ENCODE measurements at places on chromosomes 2 and 18. TPM values are rescaled to one million over a fixed set of nuclear protein-coding genes. Genes with fewer than 3 reads are reported as not detected.
A peak's percentile ranks its signal among the peaks of the same experiment; 100 is the strongest.

GRCh38 chr2:237156031-237156856 is 70.6 kb downstream of the COPS8 start:
- no peak for DNase-seq

DNA sequence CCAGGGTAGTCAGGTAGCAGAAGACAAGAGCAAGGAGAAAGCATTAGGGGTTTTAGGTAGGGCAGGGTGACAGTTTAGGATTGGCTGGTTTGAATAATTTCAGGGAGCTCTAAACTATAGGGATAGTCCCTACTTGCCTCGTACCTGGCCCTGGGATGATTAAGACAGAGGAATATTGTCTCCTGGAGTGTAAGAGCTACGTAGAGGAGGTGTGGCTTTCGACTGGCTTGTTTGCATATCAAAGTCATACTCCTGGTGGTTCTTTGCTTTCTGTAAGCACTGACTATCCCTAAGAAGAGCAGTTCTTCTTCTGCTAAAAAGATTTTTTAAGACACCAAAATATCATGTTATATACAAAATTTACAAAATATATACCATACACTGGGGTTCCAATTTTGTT is 1867.4 kb downstream of the SUCLG1 start:
- DNase-seq = no peak

- DNase-seq = no peak
These were observed 196.5 kb downstream of the TFCP2L1 start for GRCh38 chr2:121088251-121089165.

DNA sequence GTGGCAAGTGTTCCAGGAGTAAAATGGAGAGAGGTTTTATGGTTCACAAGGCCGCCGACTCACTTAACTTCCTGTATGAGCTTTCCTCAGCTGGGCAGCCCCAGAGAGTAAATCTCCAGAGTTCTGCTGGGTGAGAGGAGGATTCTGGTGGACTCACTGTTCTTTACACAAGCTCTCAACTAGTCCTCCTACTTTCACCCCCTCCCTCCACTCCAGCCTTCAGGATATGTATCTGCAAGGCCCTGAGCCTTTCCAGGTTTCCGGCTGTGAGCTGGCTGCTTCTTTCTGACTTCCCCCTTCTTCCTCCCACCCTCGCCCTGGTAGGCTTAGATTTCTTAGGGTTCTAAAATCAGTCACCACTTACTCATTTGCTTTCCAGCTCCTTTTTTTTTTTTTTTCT is 34.0 kb downstream of the EML6 start:
- no peak for DNase-seq

DNA sequence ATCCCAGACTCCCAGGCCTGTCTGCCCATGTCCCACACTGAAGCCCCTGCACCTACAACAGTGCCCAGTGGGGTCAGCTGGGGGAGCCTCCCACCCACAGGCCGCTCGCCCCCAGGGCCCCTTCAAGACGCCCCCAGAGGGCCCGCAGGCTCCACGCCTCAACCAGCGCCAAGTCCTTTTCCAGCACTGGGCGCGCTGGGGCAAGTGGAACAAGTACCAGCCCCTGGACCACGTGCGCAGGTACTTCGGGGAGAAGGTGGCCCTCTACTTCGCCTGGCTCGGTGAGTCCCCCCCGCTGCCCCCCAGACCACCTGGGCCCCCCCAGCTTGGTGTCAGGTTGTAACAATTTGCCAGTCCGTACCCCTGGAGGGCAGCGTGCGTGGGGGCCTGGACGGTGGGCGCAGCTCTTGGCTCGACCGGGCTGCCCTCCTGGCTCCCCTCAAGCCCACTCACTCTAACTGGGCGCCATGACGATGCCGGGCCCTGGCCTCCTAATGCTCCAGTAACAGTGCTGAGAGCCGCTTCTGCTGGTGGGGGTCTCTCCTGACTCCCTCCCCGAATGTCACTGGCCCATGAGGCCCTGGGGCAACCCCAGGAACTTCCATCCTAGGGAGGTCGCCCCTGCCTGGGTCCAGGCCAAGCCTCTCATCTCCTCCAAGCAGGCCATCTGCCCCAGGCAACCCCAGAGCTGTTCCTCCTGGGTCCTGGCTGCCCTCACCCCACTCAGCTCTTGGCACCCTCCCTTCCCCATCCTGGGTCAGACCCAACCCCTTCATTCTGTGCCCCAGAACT is 14.9 kb downstream of the ANO7 start:
- DNase-seq = no peak

DNA sequence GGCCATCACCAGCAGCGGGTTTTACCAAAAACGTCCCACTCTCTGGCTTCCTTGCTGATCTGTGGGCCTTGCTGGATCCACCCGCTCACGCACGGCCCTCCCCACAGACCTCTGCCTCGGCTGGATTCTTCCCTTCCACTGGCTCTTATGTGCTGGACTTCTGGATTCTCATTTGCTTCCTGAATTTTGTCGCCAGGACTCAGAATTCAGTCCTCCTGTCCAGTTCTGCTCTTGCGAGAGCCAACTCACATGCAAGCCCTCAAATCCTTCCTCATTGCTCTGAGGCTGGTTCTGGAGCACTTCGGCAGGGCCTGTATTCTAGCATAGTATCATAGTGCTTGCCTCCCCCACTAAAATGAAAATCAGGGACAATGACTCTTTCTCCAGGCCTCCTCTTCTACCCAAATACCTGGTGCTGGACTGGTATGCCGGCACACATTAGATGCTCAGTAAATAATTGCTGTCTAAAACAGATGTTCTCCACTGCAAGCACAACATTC is 115.5 kb downstream of the ATL2 start:
- DNase-seq = no peak

- DNase-seq = no peak
These were observed 8.0 kb upstream of the STAM2 start for GRCh38 chr2:152183401-152184073.

- DNase-seq = no peak
These were observed 56.3 kb upstream of the HPCAL1 start for GRCh38 chr2:10246370-10246769.

GRCh38 chr2:182824767-182825158 is 41.7 kb downstream of the FRZB start:
- DNase-seq = no peak

- no peak for DNase-seq
These were observed 49.9 kb downstream of the MTCL1 start for GRCh38 chr18:8754995-8755960.

DNA sequence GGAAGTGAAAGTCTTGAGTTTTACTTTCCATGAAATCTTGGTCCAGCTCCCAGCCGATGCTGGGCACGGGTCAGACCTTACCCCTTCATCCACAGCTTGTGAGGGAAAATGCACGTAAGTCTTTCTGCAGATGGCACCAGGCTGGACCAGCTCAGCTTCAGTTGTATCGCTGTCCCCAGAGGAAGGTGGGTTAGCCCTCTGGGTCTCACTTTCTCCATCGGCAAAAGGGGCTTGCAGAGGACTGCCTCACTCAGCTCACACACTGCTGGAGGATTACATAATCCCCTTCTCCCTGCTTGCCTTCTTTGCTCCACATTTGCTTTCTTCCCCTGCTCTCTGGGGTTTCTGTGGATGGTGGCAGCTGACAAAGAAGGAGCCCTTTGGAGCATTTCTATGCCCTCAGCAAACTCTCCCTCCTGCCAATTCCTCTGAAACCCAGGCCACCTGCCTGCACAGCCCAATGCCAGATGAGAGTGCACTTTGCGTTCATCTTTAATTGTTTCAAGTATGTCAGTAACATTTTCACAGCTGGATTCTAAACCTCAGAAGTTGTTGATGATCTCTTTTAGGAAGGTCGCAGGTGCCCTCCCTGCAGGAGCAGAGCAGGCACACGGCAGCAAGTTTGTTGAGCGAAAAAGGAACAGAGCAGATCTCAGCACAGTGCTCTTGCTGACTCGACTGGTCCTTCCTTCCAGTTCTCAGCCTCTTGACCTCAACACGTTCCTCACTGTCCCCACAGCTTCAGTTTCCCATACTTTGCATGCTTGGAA is 155.6 kb upstream of the GLI2 start:
- DNase-seq = no peak

DNA sequence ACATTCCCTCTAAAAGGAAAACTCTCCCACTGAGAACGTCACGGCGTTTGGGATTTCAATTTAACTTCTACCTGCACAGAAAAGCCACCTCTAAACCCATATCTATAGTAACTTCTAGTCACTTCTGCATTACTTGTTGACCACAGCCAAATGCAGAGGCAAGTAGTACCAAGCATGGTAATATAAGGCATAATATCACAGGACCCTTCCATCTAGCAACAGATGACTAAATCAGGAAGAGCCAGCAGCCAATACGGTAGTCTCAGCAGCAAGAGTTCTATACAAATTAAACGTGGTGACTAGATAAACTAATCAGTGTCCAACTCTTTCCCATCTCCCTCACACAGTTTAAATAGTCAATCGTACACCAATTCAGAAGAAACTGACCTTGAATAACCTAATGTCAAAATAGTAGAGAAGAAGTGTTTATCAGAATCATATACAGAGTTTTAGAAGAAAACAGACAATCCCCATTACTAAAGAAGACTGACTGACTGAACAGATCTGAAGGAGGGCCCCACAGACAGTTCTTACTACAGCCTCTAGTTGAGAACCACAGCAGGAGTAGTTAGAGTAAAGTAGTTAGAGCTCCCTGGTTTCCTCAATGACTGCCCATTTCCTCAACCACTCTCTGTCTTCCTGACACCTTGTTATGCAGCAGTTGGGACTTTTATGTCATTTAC is 30.0 kb downstream of the MEMO1 start:
- peak; percentile 52 for DNase-seq

DNA sequence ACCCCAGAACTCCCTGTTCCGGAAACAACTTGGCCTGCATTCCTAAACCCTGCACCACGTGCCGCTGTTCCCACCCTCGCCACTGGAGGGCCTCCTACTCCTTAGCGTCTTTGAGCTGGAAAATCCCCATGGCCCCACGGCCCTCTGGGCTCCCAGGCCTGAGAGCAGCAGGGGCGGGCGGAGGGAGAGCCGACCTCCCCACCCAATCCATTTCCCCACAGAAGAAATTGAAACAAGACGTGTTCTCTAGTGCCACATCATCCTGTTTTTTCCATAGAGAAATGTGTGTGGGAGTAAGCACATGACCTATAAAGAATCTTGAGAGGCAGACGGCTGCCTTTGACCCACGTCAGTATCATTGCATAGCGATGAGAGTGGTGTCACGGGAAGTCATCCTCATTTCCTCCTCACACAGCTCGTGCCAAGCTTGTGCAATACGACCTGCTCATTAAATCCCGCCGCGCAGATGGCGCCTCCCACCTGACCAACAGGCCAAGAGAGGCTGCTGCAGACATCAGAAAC is 79.2 kb downstream of the LAMA1 start:
- peak; percentile 97 for DNase-seq

- DNase-seq = no peak
These were observed 19.7 kb upstream of the ARHGAP25 start for GRCh38 chr2:68714866-68715265.

DNA sequence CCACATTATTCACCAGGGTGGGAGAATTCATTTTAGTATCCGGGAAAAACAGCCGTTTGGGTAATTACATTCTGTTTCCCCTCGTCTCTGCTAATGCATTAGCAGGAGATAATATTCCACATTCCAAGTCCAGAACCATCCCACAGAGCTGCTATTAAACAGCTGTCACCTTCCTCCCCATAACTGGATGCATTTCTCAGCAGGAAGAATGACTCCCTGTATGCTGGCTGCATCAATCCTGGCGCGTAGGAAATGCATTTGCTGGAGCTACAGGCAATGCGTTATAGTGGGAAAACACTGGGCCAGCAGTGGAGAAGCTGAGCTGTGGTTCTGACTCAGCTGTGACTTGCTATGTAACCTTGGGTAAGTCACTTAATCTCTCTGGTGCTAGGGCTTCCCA is 246.0 kb downstream of the CLIP4 start:
- no peak for DNase-seq

DNA sequence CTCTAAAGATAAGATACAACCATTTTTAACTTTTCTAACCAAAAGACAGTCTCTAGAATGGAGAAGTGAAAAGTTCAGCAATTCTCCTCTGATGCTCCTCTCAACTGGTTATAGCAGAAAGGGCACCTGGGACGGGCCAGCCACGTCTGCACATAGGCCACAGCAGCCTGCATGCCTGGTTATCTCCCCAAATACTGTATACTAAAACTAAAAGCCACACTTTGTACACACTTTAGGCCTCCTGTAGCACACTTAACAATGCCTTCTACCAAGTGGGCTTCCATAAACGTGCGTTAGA is 179.1 kb downstream of the ANKRD44 start:
- DNase-seq = no peak

DNA sequence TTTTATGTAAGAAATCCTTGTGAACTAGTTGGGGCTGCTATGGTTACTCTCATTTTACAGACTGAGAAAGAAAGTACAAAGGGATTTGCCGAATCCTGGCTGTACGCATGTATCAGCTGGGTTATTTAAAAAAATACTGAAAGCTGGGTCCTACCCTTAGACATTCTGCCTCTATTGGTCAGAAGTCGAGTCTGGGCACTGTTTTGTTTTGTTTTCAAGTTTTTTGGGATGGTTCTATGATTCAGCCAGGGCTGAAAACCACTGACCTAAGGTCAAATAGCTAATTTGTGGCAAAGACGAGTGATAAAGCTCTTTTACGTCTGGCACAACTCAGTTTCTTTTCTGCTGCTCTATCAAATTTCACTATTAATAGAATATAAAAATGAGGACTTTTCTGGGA is 5.9 kb upstream of the SLC8A1 start:
- DNase-seq = peak; percentile 13

GRCh38 chr2:11622611-11623010 is 47.4 kb downstream of the NTSR2 start:
- no peak for DNase-seq

- peak; percentile 27 for DNase-seq
These were observed 852.4 kb upstream of the ACVR2A start for GRCh38 chr2:146992466-146992865.

DNA sequence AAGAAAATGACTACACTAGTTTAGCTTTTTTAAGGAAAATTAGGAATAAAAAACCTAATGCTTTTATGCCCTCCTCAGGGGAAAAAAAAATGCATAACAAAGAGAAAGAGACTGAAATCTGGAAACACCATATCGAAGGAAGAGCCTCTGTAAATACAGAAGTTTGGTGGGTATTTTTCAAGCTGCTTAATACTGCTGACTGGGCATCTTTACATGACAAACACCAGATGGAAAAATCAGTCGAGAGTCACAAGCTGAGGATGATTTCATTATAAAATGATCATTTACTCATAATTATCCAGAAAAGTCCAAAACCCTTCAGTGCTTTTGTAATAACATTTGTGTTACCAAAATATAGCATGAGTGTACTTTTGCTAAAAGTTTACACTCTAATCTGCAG is 1600.7 kb upstream of the ACVR2A start:
- DNase-seq = no peak

GRCh38 chr2:122682356-122682755 is 926.9 kb downstream of the TSN start:
- no peak for DNase-seq

TMEM169 gene
- total RNA-seq = 0.35 TPM

MEP1B gene
- not detected for total RNA-seq

TXNDC2 gene
- total RNA-seq = not detected

RGPD3 gene
- 0.20 TPM for total RNA-seq

DAPL1 gene
- total RNA-seq = not detected

PROC gene
- total RNA-seq = not detected

APCDD1 gene
- 0.37 TPM for total RNA-seq

MEIS1 gene
- total RNA-seq = 4.4 TPM

GPR35 gene
- 0.81 TPM for total RNA-seq

GCKR gene
- total RNA-seq = not detected

GAL3ST2 gene
- 0.37 TPM for total RNA-seq

LYPD6 gene
- total RNA-seq = 3.2 TPM

RAB12 gene
- 28.4 TPM for total RNA-seq
